HFFc6 (cell line): ENCODE measurements at places on chromosomes 7 and 10. TPM values are rescaled to one million over a fixed set of nuclear protein-coding genes. Genes with fewer than 3 reads are reported as not detected.
A peak's percentile ranks its signal among the peaks of the same experiment; 100 is the strongest.

The AOAH gene
- total RNA-seq: not detected in 3 replicates

The VENTX gene
- not detected in 3 replicates for total RNA-seq

The SPDYE11 gene
- not detected in 3 replicates for total RNA-seq

The KLF14 gene
- total RNA-seq: not detected in 3 replicates

The TYW1B gene
- total RNA-seq: 3.0 and 4.2 TPM in 2 replicates

The PLCE1 gene
- total RNA-seq: 0.52 to 0.96 TPM (median 0.60 TPM) in 3 replicates

The TSPAN12 gene
- 0.50 and 0.51 TPM in 2 replicates for total RNA-seq

The TLX1 gene
- not detected in 3 replicates for total RNA-seq

The ELAPOR2 gene
- total RNA-seq: not detected in 3 replicates

DNA sequence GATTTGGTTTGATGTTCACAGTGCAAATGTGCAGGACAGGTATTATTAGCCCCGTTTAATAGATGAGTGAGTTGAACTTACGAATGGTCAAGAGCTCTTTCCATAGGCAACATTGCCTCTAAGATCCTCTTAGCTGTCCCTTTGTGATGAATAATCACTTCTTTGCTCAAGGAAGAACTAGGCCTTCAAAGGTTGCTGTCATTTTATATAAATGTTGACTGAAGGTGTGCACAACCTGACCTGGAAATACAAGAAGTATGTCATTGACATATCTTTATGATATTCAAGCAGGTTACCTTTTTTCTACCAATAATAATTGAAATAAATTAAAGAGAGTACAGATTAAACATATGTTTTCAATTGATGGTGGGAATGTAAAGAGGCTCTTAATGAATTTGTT lies 48.5 kb upstream of the GLCCI1 start:
- H3K27me3 ChIP-seq: no peaks in the 10 kb centered on the region
- H3K4me1 ChIP-seq: peaks cover 12% of the 10 kb centered on the region
- DNase-seq: no peak
- no peaks in the 10 kb centered on the region for H3K36me3 ChIP-seq
- no peak overlapping the region for H3K27ac ChIP-seq

DNA sequence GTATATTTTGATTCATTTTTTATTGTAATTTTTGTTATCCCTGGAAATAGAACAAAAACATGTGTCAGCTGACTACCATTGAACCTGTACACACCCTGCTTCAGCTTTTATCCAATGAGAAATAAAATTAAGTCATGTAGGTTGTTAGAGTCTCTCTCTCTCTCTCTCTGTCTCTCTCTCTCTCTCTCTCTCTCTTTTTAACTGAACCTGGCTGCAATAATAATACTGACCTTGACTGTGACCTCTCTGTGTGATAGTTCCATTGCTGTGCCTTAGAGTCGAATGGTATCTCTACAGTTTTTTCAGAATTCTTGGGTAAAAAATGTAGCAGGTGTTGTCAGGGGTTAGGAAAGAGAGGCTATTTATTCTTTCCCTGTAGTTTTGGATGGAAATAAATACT lies 637.8 kb downstream of the CNTNAP2 start:
- no peak overlapping the region for H3K27ac ChIP-seq
- H3K27me3 ChIP-seq: no peaks in the 10 kb centered on the region
- no peaks in the 10 kb centered on the region for H3K36me3 ChIP-seq
- no peak overlapping the region for H3K4me3 ChIP-seq
- H3K4me1 ChIP-seq: no peaks in the 10 kb centered on the region

DNA sequence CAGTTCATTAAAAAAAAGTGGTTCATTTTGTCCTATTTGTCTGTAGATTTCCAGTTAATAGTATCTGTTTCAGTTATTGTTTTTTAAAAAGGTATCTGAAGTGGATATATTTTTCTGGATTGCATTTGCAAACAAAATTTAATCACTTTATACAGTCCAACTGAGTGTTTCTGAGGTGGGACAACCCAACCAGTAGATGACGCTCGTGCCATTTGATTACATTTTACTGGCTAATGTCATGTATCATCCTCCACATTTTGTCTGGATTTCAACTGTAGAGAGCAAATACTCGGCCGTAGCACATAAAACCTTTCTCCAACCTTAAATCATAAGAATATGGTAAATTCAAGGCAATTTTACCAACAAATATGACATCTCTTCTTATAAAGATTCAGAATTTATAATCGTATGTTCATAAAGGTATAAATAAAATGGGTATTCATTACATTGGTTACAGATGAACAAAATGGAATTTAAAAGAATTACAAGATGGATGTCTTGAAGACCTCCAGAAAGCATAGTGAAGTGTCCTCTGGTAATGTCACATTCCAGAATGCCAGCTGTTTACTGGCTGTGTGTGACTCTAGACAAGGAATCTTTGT lies 789.0 kb downstream of the PHTF2 start:
- H3K4me3 ChIP-seq: no peak overlapping the region
- H3K4me1 ChIP-seq: peaks cover 3% of the 10 kb centered on the region; the same call in 1 of the 2 replicates
- H3K27ac ChIP-seq: no peak overlapping the region
- DNase-seq: no peak
- no peaks in the 10 kb centered on the region for H3K36me3 ChIP-seq

DNA sequence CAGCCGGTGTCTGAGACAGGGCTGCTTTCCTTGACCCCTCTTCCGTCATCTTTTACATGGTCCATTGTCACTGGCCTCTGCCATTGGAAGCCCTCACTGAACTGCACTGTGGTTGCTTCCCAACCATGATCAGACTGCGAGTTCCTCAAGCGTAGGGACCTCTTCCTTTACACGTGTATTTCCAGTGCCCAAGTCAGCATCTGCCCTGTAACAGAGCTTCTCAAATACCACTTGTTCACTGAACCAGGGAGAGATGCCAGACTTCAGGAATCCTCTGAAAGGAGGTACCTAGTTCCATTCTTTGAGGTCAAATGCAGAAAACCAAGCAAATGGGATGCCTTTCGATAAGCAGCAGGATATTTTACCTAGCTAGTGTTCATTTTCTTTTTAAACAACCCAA lies 145.1 kb downstream of the NRP1 start:
- peaks cover 53% of the 10 kb centered on the region for H3K36me3 ChIP-seq
- peaks cover under 1% of the 10 kb centered on the region; the same call in 1 of the 2 replicates for H3K27me3 ChIP-seq
- no peak for DNase-seq
- no peak overlapping the region for H3K4me3 ChIP-seq

DNA sequence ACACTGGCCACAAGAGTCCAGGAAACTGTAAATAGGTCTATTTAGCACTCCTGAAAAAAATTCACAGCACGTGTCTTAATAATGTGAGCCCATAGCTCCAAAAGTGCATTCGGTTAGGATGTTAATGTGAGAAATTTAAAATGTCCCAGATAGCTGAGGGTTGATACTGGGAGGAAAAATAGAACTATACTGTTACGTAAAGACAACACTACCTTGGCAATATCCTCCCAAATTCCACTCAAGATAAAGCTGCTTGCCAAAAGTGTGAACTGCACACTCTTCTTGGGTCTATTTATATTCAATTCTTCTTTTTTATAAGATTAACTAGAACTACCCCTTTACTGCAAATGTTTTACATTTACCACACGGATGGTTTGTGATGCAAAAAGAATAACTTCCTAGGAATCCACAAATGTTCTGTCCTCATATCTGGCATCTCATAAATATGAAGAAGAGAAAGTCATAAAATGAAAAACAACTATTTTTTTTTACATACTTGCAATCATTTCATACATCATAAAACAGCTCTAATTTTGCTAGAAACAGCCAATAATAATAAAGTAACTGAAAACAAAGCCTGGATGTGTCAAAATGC lies 10.4 kb downstream of the RAB11FIP2 start:
- H3K36me3 ChIP-seq: peaks cover 10% of the 10 kb centered on the region; the same call in 1 of the 2 replicates
- H3K27me3 ChIP-seq: no peaks in the 10 kb centered on the region
- no peak for DNase-seq
- no peak overlapping the region for H3K27ac ChIP-seq

GRCh38 chr7:141442781-141443180 lies 108.4 kb upstream of the AGK start:
- peaks cover 8% of the 10 kb centered on the region; the same call in 1 of the 2 replicates for H3K36me3 ChIP-seq
- H3K27me3 ChIP-seq: peaks cover 1% of the 10 kb centered on the region; the same call in 1 of the 2 replicates
- peaks cover 11% of the 10 kb centered on the region; the same call in 1 of the 2 replicates for H3K4me1 ChIP-seq
- H3K27ac ChIP-seq: no peak overlapping the region
- no peak overlapping the region for H3K4me3 ChIP-seq

- no peak overlapping the region for H3K27ac ChIP-seq
- peaks cover 8% of the 10 kb centered on the region; the same call in 1 of the 2 replicates for H3K4me1 ChIP-seq
- no peaks in the 10 kb centered on the region for H3K27me3 ChIP-seq
- no peak for DNase-seq
- no peaks in the 10 kb centered on the region for H3K36me3 ChIP-seq
- H3K4me3 ChIP-seq: no peak overlapping the region
These were observed 1139.9 kb upstream of the LRRN3 start for GRCh38 chr7:109950821-109951564.

GRCh38 chr7:149028346-149029109 lies at the start of gene PDIA4:
PDIA4 (minus strand) TSS chr7:149028505; CDS start chr7:149028408, 97 bp downstream.
- peak within 1 kb of the TSS; percentile 88 for H3K27ac ChIP-seq
- peak within 1 kb of the TSS; percentile 98 for H3K4me3 ChIP-seq
- peaks cover 2% of the 10 kb centered on the region for H3K27me3 ChIP-seq
- peaks cover 40% of the 10 kb centered on the region for H3K4me1 ChIP-seq
- peaks cover 10% of the 10 kb centered on the region; the same call in 1 of the 2 replicates for H3K36me3 ChIP-seq
- DNase-seq: peak; percentile 99

GRCh38 chr7:155339474-155339873 lies 41.8 kb downstream of the INSIG1 start:
- H3K27ac ChIP-seq: no peak overlapping the region
- no peak overlapping the region for H3K4me3 ChIP-seq
- H3K27me3 ChIP-seq: peaks cover 16% of the 10 kb centered on the region

GRCh38 chr10:132388891-132389432 lies 8.0 kb upstream of the PWWP2B start:
- no peak for DNase-seq
- no peaks in the 10 kb centered on the region for H3K36me3 ChIP-seq
- peaks cover 7% of the 10 kb centered on the region for H3K27me3 ChIP-seq
- H3K4me3 ChIP-seq: no peak overlapping the region

- peaks cover 10% of the 10 kb centered on the region for H3K4me1 ChIP-seq
These were observed 6.9 kb upstream of the BAG3 start for GRCh38 chr10:119644205-119644814.

DNA sequence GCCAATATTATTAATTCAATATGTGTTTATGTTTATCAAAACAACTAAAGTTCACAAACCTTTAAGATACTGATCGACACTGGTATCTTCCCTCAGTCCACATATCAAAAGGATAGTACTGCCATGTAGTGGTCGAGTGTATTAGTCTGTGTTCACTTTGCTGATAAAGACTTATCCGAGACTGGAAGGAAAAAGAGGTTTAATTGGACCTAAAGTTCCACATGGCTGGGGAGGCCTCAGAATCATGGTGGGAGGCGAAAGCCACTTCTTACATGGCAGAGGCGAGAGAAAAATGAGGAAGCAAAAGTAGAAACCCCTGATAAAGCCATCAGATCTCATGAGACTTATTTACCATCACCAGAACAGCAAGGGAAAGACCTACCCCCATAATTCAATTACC lies 325.4 kb upstream of the PHF14 start:
- DNase-seq: no peak
- H3K36me3 ChIP-seq: no peaks in the 10 kb centered on the region
- H3K4me3 ChIP-seq: no peak overlapping the region

DNA sequence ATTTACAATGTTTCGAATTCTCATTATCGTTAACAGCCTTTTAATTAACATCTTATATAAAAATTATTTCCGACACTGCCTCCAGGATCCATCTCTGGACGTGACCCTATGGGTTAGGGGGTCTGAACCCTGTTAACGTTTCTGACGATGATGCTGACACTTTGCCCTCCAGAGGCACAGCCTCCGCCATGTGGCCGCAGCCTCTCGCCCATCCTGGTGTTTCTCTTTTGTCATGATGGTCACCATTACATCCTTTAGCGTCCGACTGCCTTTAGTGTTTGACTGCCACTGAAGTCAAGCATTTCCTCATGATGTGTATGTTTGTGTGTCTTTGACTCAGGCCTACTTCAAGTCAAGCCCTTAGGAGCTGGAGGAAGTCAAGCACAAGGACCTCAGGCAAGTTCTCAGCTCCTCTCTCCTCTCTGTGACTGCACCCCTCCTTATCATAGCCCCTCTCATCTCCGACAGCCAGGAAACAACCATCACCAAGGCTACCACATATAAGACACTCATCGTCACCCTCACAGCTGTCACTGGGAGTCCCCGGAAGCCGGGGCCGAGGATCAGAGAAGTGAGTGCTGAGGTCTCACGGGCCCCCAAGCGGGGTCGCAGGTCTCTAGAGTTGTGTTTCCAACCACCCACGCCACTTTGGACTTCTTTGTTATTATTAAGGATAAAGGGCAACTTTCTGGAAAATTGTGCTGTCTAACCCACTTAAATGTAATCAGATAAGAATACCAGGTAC lies 96.1 kb upstream of the PPP2R2D start:
- DNase-seq: no peak
- H3K27ac ChIP-seq: no peak overlapping the region
- H3K4me3 ChIP-seq: no peak overlapping the region
- peaks cover 6% of the 10 kb centered on the region for H3K27me3 ChIP-seq

DNA sequence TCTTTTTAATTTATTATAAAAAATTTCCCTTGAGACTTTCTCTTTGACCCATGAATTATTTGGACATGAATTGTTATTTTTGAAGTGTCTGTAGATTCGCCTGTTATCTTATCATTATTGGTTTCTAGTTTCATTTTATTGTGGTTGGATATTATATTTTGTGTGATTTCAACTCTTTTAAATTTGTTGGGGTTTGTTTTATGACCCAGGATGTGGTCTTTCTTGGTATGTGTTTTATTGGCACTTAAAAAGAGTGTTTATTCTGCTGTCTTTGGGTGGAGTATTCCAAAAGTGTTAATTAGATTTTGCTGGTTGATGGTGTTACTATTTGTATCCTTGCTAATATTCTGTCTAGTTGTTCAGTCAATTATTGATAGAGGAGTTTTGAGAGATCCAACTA lies 50.5 kb upstream of the GPR141 start:
- DNase-seq: no peak
- H3K4me3 ChIP-seq: no peak overlapping the region
- H3K36me3 ChIP-seq: no peaks in the 10 kb centered on the region
- H3K27me3 ChIP-seq: no peaks in the 10 kb centered on the region; the same call in 1 of the 2 replicates

- H3K27ac ChIP-seq: no peak overlapping the region
- H3K27me3 ChIP-seq: no peaks in the 10 kb centered on the region; the same call in 1 of the 2 replicates
- no peaks in the 10 kb centered on the region for H3K4me1 ChIP-seq
- no peaks in the 10 kb centered on the region for H3K36me3 ChIP-seq
These were observed 305.5 kb downstream of the DNAJB9 start for GRCh38 chr7:108875139-108875538.

GRCh38 chr10:89685936-89686335 lies 15.5 kb upstream of the KIF20B start:
- no peaks in the 10 kb centered on the region for H3K36me3 ChIP-seq
- H3K27ac ChIP-seq: no peak overlapping the region
- peaks cover 6% of the 10 kb centered on the region for H3K4me1 ChIP-seq
